Bronchial epithelial cell (primary cell): ENCODE measurements at places on chromosomes 2 and 18. TPM values are rescaled to one million over a fixed set of nuclear protein-coding genes. Genes with fewer than 3 reads are reported as not detected.

Gene CYS1
- total RNA-seq, result 0.26 TPM in 2 replicates

Gene ANO7
- under 0.01 and 0.13 TPM in 2 replicates for total RNA-seq

Gene COLEC12
- total RNA-seq, result under 0.01 and 0.53 TPM in 2 replicates

Gene ALPG
- not detected in 2 replicates for total RNA-seq

Gene EVX2
- total RNA-seq, result not detected in 2 replicates

- DNase-seq, result no peak
Measured at GRCh38 chr2:217638031-217638430, 364.8 kb downstream of the TNS1 start.

DNA sequence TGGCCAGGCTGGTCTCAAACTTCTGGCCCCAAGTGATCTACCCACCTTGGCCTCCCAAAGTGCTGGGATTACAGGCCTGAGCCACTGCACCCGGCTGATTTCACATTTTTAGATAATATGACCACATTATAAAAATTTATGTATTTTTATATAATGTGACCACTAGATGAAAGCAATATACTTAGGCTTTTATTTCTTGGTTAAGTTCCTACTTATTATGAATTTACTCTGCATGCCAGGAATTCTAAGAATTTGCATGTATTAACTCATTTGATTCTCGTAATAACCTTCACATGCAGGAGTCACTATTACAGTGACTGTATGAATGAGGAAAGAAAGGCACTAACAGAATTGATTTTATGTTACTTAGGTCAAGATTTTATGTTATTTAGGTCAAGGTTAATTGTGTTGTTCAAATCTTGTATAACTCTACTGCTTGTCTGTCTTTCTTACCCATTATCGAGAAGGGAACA, 25.6 kb upstream of the CASP8 start:
- no peak for DNase-seq

- no peak for DNase-seq
Measured at GRCh38 chr2:177261116-177262060, 3.1 kb downstream of the NFE2L2 start.

DNA sequence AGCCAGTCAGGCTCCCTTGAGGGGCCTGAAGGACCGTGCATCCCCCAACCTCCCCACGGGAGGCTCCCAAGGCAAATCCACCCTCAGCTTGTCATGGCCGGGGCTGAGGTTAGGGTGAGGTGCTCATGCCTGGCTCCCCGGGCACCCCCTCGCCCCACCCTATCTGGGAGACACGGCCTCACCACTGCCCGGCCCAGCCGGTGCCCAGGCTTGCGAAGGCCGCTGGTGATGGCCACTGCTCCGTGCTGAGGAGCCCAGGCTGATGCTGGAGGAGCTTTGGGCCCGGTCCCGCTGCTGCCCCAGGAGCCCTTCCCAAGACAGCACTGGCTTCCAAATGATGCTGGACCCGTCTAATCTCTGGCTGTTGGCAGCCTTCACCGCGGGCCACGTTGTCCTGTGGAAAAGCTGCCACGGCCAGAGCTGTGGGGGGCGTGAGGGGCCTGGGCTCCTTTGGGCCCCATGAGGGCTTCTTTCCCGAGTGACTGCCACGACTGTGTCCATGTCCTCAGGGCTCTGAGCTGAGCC, 135.7 kb upstream of the CTDP1 start:
- no peak for DNase-seq

- no peak for DNase-seq
Measured at GRCh38 chr18:26435415-26436095, 112.8 kb downstream of the KCTD1 start.

GRCh38 chr2:145919477-145919876, 1399.6 kb upstream of the ZEB2 start:
- no peak for DNase-seq

- no peak for DNase-seq
Measured at GRCh38 chr2:18899725-18900124, 310.4 kb upstream of the NT5C1B start.

- DNase-seq, result no peak
Measured at GRCh38 chr18:78926243-78926615, 53.4 kb upstream of the SALL3 start.

DNA sequence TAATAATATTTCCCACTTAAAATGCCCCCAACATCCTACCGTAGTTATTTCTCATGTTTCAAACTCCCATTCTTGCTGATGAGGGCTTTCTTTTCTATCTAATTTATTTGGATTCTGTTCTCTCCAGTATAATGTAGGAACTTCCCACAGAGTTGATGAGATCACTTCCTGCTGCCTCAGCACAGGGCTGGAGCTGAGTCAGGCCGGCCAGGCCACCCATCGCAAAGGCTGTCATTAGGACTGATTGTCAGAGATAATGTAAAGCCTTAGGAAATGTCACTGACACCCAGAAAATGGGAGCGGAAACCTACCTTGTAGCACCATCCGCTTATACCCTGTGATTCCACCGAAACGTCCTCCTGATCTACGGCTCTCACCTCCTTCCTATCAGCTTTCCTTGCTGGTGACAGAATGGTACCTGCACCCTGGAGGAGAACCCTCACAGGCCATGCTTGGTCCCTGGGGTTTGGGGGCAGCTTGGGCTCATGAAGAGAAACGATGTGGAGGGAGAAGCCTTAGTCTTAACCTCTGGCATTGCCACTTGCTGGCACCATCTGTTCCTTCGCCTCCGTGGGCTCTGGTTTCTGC, 672.8 kb upstream of the ID2 start:
- peak; percentile 38 for DNase-seq

DNA sequence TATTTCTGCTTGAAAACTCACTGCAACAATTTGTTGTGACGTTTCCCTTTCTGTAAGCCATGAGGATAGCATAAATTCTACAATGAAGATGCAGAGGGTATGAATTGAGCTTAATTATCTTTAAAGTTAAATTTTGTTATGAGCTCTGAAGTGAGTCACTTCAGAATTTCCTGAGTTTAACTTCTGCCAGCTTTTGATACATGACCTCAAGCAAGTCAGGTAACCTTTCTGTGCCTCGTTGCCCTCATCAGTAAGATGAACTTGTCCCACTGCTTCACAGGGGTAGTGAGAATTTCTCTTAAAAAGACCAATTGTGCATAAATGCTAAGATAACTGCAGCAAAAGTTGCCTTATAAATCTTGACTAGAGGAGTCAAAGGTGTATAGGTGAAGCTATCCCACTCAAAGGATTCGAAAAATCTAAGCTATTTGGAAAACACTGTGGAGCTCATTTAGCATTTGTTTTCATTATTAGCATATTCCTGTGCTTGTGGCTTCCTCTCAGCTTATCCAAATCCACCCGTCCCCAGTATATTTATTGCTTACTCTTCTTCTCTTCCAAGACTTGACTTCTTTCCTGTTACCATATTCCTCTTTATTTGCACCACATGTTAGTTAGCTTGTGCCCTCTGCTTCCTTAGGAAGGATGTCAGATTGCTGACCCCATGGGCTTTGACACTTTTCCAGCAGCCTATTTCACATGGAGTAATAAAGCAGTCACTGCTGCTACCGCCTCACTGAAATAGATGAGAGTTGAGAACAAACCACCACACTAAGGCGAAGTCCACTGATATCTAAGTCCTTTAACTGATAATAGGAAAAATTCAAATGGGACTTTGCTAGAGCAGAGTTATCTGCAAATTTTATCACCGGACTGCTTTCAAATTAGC, 428.6 kb downstream of the ERBB4 start:
- DNase-seq, result no peak

DNA sequence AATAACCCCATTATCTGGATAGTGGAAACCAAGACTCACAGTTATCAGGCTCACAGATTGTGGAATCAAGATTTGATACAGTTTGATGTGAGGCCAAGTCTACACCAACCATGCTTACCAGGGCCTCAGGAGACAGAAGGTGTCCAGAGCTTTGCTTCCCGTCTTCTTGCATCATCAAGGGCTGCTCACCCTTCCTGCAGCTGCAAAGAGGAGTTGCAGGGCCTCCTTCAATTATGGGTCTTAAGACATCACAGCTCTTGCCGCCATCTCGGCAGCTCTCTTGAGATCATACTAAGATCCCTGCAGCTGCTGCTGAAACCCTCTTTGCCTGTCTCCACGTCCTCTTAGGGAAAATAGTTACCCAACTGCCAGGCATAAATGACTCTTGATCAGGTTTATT, 176.0 kb downstream of the MGAT5 start:
- DNase-seq, result no peak

DNA sequence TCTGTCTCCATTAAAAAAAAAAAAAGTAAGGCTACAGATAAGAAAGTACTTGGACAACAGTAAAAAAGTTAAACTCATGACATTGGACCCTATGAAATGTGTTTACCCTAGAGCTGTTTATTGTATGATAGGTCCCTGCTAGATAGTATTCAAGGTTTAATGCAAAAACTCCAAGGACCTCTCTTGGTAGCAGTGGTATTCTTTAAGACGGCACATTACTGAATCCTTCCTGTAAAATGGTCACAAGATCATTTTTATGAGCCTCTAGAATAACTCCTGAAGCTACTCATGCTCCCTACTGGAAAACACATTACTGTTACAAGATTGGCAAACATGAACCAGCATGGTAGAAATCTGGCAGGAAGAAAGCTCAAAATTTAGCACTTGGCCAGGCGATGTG, 38.8 kb downstream of the GALM start:
- DNase-seq, result no peak

GRCh38 chr2:220670511-220670910, 901.6 kb downstream of the EPHA4 start:
- DNase-seq, result no peak
